ENCODE measurements at places on chromosomes 4 and X.

- no peak for DNase-seq
Observed at GRCh38 chr4:150814873-150815272, 200.2 kb downstream of the LRBA start.

DNA sequence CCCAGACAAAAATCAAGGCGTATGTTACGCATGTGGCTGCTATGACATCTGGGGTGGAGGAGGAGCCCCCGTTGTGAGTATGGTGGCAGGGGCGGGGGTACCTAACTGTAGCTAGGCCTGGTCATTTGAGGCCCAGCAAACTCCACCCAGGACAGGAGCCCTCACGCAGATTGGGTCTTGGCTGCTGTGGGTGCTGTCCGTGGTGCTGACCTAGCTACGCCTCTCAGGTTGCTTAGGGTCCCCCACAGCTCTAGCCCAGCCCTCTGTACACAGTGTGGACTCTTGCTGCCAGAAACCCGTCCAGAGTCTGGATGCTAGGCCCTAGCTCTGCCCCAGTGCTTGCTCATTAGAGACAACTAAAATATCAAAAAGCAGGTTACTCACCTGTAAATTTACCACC lies 146.7 kb upstream of the PSAPL1 start:
- no peak for DNase-seq

GRCh38 chr4:98677799-98678198 lies 19.4 kb upstream of the TSPAN5 start:
- no peak for DNase-seq

- DNase-seq: no peak
Observed at GRCh38 chr4:3436798-3437581, 4.8 kb upstream of the HGFAC start.

GRCh38 chrX:107135049-107135964 lies 16.7 kb upstream of the RBM41 start:
- peak; percentile 31 for DNase-seq

GRCh38 chr4:174928174-174928573 lies 10.0 kb downstream of the ADAM29 start:
- DNase-seq: no peak

DNA sequence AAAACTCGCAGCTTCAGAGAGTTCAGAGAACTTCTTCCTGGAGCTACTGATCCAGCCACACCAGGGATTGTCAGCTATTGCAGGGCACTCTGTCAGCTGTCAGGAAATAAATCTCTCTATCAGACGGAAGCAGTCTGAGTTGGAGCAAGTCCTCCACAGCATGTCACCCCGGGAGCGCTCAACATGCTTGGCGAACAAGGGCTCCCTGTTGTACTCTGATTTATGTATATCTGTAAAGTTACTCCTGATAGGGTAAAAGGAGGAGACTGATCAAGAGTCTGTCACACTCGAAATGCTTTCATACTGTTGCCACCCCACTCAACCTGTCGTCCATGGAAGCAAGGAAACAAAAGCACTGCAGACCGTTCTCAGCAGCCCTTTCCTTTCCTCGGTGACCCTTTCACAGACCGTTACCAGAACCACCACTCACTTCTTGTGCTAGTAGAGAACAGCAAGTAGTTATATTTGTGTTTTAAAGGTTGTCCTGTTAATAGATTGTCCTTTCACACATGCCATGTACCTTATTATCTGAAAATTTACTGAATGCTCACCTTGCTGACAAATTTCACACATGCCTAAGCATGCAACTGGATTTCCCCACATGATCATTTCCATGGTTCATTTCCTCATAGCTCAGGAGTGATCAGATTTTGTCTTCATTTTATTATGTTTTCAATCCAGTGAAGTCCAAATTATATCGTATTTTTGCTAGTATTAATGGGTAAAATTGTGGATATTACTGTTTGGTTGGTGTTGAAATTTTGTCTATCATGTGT lies 2108.9 kb upstream of the TENM3 start:
- DNase-seq: no peak

GRCh38 chr4:185358959-185359358 lies 36.8 kb downstream of the LRP2BP start:
- DNase-seq: no peak

DNA sequence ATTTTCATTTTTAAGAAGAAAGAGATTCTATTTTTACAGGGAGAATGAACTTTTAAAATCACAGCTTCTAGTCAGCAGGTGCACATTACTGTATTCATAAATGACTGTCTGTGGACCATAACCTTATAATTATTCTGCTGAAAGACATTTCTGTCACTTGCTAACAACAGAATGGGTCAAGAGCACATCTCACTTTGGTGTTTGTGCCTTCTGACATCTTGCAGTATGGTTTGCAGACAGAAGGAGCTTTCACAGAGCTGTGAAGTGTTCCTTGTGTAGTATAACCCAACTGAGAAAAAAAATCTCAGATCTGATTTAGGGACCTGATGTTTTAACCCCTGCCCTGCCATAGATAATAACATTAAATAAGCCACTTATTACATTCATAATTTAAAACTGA lies 131.4 kb upstream of the CTSO start:
- DNase-seq: no peak

DNA sequence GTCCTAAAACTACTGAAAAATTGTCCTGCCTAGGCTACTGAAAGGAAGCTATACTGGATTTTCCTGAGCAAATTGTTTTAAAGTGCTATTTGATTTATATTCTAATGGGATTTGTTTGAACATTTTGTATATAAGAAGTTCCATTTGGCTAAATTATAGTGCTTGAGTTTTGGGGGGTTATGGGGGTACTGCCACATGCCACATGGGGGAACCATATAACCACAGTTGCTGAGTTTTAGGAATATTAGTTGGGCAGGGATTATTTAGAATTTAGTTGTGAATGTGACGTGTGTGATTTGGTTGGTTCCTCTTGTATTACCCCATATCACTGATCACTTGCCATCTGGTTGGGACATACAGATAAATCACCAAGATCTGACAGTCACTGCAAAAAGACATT lies 224.5 kb upstream of the TAPT1 start:
- no peak for DNase-seq

GRCh38 chr4:37673538-37674192 lies 12.5 kb downstream of the RELL1 start:
- no peak for DNase-seq

DNA sequence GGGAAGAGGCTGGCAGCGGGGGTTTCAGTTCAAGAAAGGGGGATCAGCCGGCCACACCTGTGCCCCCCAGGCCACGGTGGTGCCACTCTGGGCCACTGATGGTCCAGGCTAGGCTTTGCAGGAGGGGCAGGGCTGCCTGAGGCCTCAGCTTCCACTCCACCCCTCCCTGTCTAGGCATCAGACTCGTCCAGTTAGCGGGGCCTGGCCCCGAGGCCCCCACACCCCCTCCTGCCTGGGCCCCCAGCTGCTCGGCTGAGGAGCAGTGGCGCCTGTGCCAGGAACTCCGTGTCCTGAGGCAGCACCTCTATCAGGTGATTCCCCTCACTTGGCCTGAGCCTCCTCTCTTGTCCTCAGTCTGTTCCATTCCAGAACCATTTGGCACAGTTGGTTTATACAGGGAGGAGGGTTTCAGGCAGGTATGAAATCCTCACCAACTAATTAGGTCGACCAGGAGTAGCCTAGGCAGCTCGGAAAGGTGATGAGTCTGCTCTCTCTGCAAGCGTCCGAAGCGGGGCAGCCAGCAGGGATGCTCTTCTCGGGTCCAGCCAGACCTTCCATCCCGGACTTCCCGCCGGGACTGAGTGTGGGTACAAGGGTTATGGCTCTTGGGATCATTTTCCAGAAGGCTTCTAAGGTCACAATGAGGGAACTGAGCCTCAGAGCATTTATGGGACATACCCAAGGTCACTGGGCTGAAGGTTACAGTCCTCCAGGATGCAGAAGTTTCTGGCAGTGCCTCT lies 2.1 kb downstream of the NSG1 start:
- no peak for DNase-seq

DNA sequence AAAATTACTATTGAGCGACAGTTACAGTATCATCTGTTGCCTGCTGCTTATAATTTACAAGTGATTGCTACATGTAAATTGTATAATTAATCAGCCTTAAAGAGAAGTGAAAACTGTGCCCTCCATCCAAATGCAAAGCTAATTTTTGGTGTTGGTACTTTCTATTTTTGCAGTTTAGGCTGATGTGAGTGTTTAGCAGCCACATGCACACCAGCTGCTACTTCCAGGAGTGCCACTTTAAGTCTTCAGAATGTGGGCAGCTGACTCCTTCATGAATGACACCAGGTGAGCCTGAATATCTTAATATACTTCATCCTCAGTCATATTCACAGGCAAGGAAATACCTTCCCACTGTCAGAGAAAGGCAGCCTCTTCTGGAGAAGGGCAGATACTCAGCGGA lies 149.8 kb upstream of the RASGEF1B start:
- no peak for DNase-seq

DNA sequence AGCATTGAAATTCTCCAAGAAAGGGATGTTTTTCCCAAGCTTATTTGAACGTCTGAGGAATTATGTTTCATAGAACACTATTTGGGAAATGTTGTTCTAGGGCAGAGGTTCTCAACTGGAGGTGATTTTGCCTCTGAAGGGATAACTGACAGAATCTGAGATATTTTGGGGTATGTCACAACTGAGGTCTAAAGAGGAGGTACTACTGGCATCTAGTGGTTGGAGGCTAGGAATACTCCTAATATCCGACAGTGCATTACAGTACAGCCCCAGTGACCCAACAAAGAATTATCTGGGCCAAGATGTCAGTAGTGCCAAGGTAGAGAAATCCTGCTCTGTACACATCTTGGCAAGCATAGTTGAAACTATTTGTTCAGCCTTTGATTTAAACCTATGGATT lies 6.4 kb downstream of the HSPA4L start:
- no peak for DNase-seq

DNA sequence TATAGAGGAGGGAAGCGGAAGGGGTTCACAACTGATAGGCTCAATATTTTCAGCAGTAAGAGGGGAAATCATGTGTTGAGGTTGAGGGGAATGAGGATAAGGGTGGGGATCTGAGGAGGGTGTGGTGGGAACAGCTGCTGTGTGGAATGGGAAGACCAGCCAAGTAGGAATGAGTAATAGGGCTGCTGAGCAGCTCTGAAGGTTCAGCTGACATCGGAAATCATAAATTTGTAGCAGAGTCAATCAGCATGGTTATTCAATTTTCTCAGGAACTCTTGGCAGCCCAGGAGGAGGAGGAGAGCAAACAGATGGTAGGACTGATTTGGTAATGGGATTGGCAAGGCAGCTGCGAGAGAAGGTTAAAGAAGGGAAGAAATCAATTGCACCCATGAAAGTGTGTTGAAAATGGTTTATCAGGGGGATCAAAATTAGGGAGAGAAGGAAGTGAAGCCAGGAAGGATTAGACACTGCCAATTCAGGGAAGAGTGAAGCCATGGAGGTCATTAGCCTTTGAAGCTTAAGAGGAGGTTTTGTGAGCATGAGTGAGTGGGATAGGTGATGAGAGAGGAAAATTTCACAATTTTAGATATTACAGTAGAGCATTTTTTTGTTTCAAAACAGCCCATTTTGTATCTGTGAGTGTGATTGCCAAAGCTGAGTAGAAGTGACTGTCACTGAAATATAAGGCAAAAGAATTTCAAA lies 82.6 kb downstream of the PCDH7 start:
- DNase-seq: no peak

DNA sequence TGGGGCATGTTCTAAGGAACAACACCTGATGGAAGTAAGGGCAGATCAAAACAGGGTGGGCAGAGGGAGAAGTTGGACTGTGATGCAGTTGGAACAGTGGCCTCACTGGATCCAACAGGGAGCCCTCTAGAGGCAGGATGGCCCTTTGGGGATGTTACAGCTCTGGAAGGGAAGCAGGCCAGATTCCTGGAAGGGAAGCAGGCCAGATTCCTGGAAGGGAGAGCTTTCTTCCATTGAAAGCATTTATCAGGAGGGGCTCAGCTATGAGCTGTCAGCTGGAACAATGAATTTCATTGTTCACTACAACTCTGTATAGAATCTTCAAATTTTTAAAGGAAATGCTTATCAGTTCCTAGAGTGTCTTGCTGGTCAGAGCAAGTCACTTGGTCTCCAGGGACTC lies 17.7 kb downstream of the IL15 start:
- DNase-seq: no peak

- DNase-seq: no peak
Observed at GRCh38 chrX:154986826-154987575, 35.5 kb downstream of the F8 start.

DNA sequence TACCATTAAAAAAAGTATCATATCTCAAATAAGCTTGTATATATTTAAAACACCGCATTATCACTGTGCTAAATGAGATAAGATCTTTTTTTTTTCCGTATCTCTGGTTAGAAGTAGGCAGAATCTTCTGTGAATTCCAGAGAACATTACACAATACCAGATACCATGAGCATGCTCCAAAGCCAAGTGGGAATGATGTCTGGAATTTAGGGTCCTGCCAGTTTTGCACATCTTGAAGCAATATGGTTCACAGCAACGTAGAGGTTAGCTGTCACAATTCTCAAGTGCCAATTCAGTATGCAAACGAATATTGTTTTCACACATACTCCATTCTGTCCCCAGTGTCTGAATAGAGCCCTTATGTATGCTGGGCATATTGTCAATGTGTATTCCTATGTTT lies 127.5 kb upstream of the NEIL3 start:
- no peak for DNase-seq

GRCh38 chr4:1216869-1217294 lies 32.0 kb downstream of the CTBP1 start:
- peak; percentile 57 for DNase-seq

GRCh38 chr4:102625232-102625930 lies 124.2 kb downstream of the NFKB1 start:
- DNase-seq: peak; percentile 55

- no peak for DNase-seq
Observed at GRCh38 chr4:70760662-70761061, 38.9 kb downstream of the RUFY3 start.

GRCh38 chrX:18890724-18891547 lies 93.0 kb downstream of the PHKA2 start:
- DNase-seq: no peak

- DNase-seq: no peak
Observed at GRCh38 chr4:158169931-158170690, 2.7 kb downstream of the GASK1B start.

DNA sequence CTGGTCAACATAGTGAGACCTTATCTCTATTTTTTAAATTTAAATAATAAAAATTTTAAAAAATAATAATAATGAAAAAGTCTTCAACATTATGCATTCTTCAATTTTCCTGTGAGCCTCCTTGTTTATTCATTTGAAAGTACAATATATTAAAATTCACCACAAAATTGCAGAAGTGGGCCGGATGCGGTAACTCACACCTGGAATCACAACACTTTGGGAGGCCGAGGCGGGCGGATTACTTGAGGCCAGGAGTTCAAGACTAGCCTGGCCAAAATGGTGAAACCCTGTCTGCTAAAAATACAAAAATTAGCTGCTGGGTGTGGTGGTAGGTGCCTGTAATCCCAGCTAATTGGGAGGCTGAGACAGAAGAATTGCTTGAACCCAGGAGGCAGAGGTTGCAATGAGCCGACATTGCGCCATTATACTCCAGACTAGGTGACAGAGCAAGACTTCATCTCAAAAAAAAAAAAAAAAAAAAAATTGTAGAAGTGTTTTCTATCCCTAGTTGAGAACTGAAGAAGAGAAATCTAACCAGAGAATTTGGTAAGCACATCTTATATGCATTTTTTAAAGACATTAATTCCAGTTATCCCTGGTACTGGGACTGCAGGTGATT lies 56.9 kb downstream of the RBM47 start:
- DNase-seq: no peak

GRCh38 chr4:114034189-114034588 lies 54.7 kb upstream of the ARSJ start:
- DNase-seq: no peak

Data from activated naive CD4-positive, alpha-beta T cell treated with anti-CD3 and anti-CD28 coated beads, Interleukin-2, amount 50 U/mL, for 16 hours (primary cell).